ENCODE measurements at places on chromosomes 6 and 20.
A peak's percentile ranks its signal among the peaks of the same experiment; 100 is the strongest.

DNA sequence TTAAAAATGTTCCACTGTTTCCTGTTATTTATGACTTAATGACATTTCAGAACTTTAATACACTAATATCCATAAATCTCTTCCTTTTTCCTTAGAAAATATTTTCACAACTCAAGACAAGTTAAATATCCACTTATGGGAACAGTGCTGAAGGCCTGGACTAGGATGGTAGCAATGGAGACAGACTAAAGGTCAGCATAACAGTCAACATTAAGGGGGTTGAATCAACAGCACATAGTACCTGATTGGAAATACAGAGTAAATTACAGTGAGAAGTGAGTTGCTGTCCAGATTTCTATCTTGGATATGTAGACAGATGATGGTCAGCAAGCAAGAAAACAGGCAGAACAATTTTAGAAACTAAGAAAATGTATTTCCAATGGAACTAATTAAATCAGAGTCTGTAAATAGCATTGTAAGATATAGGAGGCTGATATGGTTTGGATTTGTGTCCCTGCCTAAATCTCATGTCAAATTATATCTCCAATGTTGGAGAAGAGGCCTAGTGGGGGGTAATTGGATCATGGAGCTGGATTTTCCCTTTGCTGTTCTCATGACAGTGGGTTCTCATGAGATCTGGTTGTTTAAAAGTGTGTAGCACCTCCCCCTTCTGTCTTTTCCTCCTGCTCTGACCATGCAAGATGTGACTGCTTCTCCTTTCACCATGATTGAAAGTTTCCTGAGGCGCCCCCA, 682.7 kb downstream of the MAFB start:
- no peak for DNase-seq

DNA sequence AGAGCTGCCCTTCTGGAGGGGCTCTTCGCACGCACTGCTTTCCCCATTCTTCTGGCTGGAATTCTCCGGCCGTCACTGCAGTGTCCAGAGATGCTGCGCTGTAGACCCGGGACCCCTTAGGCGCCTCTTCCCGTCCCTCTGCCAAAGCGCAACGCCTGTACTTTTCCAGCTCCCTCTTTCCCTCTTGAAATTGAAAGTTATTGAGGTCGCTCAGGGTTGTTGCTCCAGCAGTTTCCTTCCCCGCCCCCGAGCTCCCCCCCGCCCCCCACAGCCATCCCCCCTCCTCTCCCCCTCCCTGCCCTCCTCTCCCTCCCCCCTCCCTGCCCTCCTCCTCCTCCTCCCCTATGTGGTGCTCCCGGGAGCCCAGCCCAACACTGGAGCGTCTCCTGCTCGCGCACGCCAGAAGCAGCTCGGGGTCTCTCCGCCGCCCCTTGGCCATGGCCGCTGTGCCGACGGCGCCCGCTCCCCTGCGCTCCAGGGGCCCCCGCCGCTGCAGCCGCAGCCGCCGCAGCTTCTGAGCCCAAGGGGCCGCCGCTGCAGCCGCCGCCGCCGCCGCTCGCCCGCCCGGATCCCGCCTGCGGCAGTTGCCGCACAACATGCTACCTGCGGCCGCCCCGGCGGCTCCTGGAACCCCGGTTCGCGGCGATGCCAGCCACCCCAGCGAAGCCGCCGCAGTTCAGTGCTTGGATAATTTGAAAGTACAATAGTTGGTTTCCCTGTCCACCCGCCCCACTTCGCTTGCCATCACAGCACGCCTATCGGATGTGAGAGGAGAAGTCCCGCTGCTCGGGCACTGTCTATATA, at the start of gene RSPO3:
Gene RSPO3 (plus strand): TSS at position 374 of the 804 bp plus-strand sequence. CDS start 522 bp downstream, outside the sequence.
- peak; percentile 10 for DNase-seq

DNA sequence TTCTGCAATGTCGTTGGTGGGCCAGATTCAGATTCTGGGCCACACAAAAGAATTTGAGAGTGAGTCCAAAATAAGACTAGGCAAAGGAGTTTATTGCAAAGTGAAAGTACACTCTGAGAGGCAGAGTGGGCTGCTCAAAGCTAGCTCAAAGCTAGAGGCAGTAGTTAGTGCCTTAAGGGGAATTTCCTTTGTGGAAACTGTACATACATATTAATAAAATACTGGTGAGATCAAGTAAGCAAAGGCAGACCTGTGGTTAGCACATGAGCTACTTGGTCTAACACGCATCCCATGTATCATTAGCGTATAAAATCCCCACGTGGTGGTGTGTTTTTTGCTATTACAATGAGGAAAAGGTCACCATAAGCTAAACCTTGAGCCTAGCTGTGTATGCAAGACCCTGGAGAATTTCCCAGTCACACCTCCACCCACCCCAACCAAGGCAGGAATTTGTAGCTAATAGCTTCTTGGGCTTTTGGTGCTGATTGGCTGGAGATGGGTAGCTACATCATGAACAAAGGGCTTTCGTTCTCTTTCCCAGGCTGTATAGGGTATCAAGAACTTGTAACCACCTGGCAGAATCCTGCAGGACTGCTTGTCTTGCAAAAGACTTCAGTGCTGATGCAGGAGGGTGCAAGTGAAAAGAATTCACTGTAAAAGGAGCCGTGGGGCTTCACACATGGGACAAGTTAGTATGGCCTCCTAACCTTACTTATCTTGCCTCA, 14.7 kb upstream of the TRIM26 start:
- DNase-seq, result no peak

GRCh38 chr6:129419324-129419723, 290.7 kb downstream of the ARHGAP18 start:
- no peak for DNase-seq

DNA sequence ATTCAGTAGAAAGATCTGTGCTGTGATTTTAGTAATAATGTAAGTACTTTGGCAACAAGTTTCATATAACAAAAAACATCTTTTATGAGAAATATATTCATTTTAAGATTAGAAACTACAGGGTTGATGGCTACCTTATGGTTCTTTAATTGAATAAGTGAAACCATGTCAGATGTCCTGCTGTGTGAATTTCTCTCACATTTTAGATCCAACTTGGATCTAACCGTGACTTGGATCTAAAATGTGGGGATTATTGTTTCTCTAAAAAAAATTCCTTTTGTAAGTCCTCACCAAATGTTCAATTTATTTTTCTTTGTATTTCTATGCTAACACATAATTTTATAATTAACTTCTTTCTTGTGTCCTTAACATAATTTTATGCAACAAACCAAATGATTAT, 30.4 kb downstream of the ZC2HC1B start:
- DNase-seq, result no peak

DNA sequence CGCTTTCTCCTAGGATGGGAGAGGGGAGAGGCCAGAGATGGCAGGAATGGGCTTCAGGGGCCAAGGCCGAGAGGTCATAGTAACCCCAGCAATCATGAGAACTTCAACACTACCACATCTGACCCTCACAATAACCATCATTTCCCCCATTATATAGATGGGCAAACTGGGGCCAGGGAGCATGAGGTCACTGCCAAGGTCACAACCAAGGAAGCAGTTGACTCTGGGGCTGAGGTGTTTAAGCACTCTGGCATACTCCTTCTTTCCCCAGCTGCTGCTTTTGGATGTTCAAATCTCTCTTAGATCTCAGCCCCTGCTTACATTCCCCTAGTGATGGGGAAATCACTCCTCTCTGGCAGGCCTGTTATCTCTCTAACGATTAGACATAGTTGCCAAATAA, 39.6 kb downstream of the CDH22 start:
- DNase-seq, result no peak
